Endothelial cell of umbilical vein (primary cell): ENCODE measurements at places on chromosomes 2 and 18.

- DNase-seq, result no peak
Measured at GRCh38 chr2:19800796-19801195, 101.0 kb downstream of the TTC32 start.

GRCh38 chr2:238600506-238601432 lies 174.0 kb downstream of the ASB1 start:
- no peak for DNase-seq

GRCh38 chr2:212686285-212686895 lies 147.8 kb upstream of the ERBB4 start:
- peak; percentile 67 for DNase-seq

DNA sequence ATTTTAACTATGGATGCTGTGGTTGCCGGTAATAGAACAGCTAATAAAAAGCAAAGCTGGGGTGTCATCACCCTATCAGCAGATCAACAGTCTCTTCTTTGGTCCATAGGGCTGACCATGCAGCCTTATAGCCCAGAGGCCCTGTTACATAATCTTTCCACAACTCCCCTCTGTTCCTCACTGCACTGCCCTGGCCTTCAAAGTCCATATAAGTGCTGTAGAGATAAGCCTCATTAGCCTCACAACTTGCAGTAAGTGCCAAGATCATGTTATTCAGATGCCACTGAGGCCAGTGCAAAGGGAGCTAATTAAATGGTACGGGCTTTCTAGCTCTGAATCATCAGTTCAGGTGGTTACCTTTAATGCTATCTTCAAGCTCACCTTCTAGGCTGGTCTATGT lies 89.7 kb upstream of the CXCR4 start:
- DNase-seq, result no peak

GRCh38 chr2:11234309-11234708 lies 79.0 kb downstream of the SLC66A3 start:
- peak; percentile 46 for DNase-seq

DNA sequence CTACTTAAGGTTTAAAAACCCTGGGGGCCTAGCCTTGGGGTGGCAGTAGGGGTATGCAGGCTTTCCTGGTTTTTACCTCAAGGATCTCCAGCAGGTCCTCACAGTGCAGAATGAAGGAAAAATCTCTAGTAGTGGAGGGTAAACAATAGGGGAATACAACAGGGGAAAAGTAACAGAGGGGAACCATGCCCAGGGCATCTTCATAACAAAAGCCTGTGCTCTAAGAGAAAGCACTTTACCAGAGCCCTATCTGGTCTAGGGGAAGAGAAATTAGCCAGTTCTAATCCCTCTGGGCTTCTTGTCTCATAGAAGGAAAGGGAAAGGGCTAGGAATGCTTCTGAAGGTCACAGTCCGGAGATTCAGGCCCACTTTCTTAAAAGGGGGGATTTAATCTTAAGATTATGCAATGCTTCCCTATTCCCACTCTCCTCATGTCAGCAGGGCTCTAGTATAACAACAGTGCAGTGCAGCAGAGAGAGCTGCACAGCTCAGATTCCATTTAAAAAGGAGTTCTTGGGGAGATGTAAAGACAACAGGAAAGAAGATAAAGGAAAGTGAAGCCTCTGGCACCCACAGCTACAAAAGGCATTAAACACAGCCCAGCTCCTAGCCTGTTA lies 149.0 kb upstream of the CYP1B1 start:
- DNase-seq, result no peak

DNA sequence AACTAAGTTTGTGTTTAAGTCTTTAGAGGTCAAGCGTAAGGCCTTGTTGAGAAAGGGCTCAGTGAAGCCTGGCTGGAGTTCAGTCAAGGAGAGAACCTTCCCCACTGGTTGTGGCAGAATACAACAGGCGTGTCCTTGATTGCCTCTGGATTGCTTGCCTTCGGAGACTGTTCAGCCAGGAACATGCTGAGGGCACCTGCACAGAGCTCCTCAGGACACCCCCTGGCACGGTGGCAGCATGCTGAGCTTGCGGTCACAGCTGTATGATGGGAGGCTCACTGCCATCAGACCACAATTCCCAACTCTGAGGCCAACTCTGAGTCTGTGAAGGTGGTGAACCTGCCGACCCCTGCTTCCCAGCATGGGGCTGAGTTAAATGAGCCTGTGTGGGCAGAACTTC lies 130.0 kb downstream of the LPIN1 start:
- DNase-seq, result no peak

GRCh38 chr2:153195342-153195741 lies 283.2 kb downstream of the RPRM start:
- DNase-seq, result no peak

DNA sequence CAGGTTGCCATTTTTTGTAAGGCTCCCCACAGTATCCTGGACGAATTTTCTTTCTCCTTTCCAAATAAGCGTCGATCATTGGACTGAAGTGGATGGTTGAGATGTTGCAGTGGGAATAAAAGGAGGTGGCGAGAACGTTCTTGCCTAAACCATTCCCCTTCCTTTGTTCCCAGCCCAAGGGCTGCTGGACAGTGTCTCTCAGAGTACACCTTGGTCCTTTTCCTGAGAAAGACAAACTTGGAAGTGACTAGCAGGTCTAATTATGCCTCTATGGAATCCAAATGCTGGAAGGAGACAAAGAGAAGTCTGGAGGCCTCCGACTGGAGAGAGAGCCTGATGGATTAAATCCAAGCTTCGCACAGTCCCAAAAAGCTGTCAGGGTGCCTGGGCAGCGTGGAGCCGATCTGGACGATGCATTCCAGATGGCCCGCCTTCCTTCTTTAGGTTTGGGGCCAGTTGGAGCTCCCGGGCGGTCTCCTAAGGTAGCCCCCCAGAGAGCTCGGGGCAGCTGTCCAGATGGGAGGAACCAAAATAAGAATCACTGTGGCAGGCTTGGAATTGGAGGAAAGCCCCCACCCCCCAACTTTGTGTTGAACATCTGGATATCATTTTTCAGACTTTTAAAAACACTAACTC lies 186.8 kb downstream of the TMEM247 start:
- no peak for DNase-seq

DNA sequence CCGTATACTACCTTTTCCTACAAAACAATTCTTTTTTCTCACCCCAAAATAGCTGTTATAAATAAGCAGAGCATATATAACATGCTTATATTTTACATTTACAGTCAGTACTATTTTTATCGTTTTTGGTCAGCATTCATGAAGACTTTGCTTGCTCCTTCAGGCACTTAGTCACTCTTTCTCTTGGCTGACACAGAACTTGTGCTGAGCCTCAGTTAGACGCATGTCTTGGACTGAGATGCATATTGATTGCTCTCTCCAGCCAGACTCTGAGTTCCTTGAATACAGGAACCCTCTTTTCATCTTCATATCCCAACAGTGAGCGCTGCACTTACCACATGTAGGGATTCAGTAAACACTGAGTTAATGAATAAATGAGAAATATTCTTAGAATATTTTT lies 158.3 kb downstream of the RTN4 start:
- DNase-seq, result no peak

GRCh38 chr18:76838182-76838581 lies 15.8 kb downstream of the ZNF236 start:
- peak; percentile 29 for DNase-seq

GRCh38 chr18:58761241-58761969 lies 90.1 kb downstream of the MALT1 start:
- DNase-seq, result no peak

GRCh38 chr18:29174891-29175290 lies 998.0 kb upstream of the CDH2 start:
- DNase-seq, result no peak

DNA sequence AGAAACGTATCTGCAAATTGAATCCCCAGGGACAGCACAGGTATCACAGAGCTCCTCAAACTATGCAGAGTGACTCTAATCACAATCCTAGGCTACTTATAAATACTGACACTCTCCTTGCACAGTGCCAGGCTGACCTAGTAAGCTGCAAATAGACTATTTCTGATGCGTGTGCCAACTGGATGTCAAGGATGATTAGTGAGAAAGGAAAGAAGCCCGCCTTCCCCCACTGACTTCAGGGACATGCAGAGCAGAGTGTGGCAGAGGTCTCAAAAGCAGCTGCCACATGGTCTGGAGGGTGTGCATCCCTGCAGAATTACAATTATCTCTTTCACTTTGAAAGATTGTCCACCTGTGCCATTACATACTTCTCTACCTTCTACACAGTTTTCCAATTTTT lies 235.6 kb downstream of the CPS1 start:
- DNase-seq, result no peak

GRCh38 chr18:43013486-43013885 lies 102.0 kb downstream of the RIT2 start:
- no peak for DNase-seq

GRCh38 chr2:148909114-148909513 lies 34.1 kb downstream of the KIF5C start:
- no peak for DNase-seq

- no peak for DNase-seq
Measured at GRCh38 chr18:49904871-49905555, 91.7 kb upstream of the ACAA2 start.

- no peak for DNase-seq
Measured at GRCh38 chr2:70807102-70807827, 13.1 kb downstream of the CLEC4F start.

DNA sequence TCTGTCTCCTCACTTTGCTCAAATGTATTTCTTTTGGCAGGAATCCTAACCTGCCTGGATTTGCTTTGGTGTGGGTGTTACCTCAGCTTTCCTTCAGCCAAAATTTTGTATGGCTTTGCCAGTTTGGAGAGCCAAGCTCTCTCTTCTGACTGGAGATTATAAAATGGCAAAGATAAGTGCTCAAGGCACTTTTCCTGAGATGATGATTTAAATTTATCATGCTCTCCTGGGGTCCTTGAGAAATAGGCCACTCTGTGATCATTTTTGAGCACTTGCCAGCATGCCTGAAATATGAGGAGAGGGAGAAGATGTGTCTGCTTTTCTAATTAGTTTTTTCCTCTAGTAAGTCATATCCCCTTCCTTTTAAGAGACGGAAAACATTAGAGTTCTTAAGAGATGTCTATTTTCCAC lies 683.0 kb downstream of the SLC4A3 start:
- DNase-seq, result no peak

GRCh38 chr2:152761214-152761613 lies 42.8 kb downstream of the ARL6IP6 start:
- no peak for DNase-seq

- no peak for DNase-seq
Measured at GRCh38 chr2:210461401-210461800, 15.2 kb downstream of the LANCL1 start.

DNA sequence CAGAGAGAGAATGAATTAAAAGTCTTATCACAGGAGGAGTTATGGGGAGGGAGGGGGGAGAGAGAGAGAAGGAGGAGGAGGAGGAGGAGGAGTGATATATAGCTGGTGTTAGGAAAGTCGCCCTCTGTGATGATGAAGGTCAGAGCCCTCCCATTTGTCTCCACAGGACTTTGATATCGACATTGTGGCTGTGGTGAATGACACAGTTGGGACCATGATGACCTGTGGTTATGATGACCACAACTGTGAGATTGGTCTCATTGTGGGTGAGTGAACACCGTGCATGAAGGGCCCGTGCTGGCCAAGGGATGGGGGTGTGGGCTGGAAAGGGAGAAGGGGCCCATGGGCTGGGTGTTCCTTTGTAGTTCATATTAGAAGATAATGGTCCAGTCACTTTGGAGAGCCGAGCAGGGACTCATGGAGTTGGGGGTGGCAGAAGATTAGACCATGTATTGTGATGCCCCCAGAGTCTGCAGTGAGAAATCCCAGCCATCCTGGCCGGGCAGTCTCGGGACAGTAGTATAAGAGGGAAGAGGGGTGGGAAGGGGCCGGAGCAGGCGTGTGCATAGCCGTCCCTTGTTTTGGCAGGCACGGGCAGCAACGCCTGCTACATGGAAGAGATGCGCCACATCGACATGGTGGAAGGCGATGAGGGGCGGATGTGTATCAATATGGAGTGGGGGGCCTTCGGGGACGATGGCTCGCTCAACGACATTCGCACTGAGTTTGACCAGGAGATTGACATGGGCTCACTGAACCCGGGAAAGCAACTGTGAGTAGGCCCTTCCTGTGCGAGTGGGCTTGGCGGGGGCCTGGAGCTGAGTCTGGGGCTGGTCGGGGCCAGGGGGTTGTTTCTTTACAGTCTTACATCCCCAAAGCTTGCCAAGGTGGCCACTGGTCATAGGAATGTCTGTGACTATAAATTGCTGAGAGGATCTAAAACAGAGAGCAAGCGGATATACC lies 40.0 kb downstream of the HK2 start:
- DNase-seq, result no peak

DNA sequence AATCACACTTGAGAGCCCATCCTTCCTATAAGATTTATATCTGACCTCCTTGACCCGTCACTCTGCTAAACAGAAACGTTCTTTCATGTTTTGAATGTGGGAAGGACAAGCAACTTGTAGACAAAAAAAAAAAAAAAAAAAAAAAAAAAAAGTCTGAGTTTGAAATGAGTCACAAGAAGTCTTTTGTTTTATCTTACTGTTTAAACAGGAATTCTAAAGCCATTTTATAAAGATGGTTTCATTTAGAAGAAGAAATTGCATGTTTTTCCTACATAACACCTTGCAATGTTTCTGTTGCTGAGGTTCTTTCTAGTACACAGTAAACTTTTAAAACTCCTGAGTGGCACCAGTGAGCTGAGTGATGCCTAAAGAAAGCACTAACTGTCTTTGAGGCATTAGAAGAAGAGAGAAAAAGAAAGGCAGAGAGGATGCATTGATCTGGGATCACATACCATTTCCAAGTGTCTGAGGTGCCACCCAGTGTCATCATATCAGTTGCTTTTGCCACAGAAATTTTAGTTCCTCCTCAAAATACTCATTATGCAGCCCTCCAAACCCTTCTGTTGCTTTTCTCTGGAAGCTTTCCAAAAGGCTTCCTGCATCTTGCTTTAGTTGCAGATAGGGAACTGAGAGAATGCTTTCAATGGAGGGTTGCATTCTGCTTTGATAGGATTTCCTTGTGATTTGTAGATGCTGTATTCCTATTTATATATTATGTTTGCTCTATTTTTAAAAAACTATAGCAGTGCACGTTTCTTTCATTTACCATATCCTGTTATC lies 69.1 kb downstream of the ACVR2A start:
- peak; percentile 58 for DNase-seq

- peak; percentile 47 for DNase-seq
Measured at GRCh38 chr2:102033031-102033749, 41.4 kb downstream of the IL1R2 start.

- DNase-seq, result no peak
Measured at GRCh38 chr2:144210076-144210475, 309.8 kb downstream of the ZEB2 start.

- DNase-seq, result no peak
Measured at GRCh38 chr2:149899390-149899789, 311.8 kb upstream of the MMADHC start.

DNA sequence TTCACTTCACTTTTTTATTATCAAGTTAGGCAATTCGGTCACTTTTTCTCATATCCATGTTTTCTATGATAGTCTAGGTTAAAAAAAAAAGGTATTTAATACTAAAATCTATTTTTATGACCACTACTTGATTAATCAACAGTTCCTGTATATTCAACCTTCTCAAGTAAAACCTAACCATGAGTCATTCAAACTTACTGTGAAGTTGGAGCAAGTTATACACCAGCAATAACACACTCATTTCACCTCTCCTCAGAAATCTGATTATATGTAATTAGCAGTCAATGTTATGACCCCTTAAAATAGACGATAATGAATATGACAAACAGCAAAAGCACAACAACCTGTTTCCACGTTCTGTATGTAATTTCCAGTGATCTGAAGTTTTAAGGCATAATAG lies 35.0 kb upstream of the ADAM17 start:
- no peak for DNase-seq

GRCh38 chr18:48878471-48878870 lies 72.3 kb downstream of the SMAD7 start:
- DNase-seq, result no peak
